Activated CD8-positive, alpha-beta T cell treated with anti-CD3 and anti-CD28 coated beads, Interleukin-2, amount 10 ng/mL, durations not matched to agents 7 days and 5 days (primary cell): ENCODE measurements at places on chromosomes 4 and X.

DNA sequence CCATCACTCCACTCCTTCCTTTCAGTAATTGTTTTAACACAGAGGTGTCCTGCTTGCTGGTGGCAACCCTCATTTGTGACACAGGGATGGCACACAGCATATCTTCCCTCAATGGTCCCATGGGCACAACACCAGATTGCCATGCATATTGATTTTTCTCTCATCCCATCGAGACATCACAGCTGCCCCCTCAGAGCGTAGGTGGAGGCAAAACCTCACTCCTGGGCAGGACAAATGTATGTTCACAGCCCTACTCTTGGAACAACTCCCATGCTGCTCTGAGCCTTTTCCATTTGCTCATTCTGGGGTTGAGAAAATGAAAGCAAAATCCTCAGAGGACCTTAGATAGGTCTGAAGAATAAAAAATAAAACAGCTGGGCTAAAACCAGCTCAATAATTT, 172.2 kb downstream of the GABRB1 start:
- no peak for DNase-seq

- no peak for DNase-seq
These were observed 1536.4 kb upstream of the TENM3 start for GRCh38 chr4:180706766-180707165.

- no peak for DNase-seq
These were observed 77.3 kb upstream of the IL2 start for GRCh38 chr4:122533841-122534240.

GRCh38 chrX:85084770-85085393, 81.2 kb downstream of the APOOL start:
- peak; percentile 24 for DNase-seq

DNA sequence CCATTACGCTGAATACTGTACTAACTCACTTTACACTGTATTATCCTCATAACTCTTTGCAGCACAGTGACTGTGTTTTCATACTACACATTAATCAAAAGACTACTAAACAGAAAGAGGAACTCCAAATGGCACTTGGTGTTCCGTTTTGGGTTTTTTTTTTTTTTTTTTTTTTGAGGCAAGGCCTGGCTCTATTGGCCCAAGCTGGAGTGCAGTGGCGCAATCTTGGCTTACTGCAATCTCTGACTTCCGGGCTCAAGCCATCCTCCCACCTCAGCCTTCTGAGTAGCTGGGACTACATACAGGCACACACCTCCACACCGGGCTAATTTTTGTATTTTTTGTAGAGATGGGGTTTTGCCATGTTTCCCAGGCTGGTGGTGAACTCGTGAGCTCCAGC, 10.7 kb downstream of the KLHL8 start:
- DNase-seq = peak; percentile 52

DNA sequence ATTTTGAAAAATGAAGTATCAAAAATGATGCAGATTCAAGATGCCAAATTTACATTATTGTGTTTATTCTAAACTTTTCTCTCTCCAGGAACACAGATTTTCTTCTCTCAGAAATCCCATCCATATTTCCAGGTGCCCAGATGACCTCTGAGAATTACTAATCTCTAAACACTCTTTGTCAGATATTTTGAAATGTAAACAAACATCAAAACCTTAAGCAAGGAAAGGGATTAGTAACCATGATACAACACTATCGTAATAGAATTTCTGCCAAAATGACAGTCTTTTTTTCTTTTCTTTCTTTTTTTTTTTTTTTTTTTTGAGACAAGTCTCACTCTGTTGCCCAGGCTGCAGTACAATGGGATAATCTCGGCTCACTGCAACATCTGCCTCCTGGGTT, 76.7 kb downstream of the PDS5A start:
- no peak for DNase-seq

GRCh38 chr4:56755901-56756300, 65.6 kb downstream of the SPINK2 start:
- DNase-seq = no peak

DNA sequence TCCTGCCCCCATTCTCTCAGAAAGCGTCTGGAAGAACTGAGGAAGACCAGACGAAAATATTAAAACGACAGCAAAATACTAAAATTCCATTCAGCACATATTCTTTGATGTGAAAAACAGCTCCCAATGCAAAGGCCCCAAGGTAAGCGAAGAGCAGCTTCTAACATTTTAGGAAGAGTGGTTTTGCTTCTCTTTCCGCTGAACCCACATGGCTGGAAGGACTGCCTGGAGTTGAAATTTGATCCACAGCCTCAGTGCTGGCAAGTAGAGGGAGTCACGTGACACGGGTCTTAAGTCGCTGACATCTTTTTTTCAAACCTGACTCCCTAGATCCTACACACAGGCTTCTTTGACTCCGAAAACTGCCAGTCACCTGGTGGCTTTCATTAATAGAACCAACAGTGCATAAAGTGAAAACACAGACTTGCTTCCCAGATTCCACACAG, at the start of gene FAM13A:
FAM13A (minus strand) TSS at position 233 of the 446 bp plus-strand sequence; CDS start at position 12, 221 bp downstream.
- no peak for DNase-seq

- no peak for DNase-seq
These were observed 68.4 kb downstream of the NSG1 start for GRCh38 chr4:4455210-4455865.

GRCh38 chr4:89336818-89337420, 29.3 kb upstream of the GPRIN3 start:
- no peak for DNase-seq
